CD4-positive, alpha-beta T cell treated with Interleukin-10 for 1 hour (primary cell): ENCODE measurements at places on chromosomes 4 and X.

DNA sequence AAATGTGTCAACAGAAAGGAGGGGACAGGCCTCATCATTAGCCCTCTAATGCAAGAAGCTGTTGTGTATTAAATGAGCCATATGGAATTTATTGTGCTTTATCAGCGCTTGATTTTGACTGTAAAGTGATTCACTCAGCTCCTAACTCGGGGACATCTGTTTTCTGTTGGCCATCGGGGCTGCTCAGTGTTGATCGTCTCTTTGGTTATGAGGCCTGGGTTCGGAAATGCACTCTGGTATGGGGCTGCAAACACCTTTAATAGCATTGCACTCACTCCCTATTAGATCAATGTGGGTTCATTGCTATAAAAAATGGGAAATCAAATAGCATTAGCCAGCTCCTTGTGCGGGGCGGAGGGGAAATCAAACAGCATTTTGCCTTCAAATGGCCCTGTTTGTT lies 6.4 kb downstream of the ARX start:
- no peak for DNase-seq

DNA sequence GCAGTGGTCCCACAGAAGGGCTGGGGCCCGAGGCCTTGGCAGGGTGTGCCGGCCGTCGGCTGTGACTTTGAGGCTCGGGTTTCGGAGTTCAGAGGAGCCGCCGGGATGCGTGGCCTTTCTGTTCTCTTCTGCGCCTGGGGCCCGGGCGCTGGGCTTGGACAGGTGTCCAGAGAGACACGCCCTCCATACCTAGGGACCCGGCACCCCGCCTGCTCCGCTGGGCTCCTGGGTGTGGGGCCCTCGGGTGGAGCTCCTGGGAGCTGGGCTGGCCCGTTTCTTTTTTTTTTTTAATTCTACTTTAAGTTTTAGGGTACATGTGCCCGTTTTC lies 11.3 kb downstream of the FGFRL1 start:
- DNase-seq: no peak

DNA sequence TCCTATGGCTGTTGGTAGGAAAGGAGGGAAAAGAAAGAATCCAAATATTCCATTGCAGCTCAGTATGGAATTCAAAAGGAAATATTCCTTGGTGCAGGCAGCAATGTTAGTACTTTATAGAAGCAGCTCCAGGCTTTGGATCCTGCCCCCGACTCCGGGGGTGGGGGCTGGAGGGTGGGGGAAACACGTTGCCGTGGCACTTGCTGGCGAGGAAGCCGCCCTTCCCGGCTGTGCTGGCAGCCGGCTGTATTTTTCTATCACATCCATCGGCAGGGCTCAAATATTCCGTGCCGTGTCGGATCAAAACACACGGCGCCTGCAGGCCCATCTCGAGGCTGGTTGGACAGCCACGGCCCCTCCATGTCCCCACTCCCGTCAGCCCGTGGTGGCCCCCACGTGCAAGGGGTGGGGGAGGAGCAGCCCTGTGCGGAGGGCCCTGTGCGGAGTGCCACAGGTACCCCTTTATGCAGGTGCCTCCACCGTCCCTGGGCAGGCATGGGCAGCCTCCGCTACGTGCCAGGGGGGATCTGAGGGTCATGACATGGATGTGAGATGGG lies 5.8 kb downstream of the ADRA2C start:
- no peak for DNase-seq

GRCh38 chr4:120694973-120695372 lies 227.6 kb downstream of the PRDM5 start:
- no peak for DNase-seq

DNA sequence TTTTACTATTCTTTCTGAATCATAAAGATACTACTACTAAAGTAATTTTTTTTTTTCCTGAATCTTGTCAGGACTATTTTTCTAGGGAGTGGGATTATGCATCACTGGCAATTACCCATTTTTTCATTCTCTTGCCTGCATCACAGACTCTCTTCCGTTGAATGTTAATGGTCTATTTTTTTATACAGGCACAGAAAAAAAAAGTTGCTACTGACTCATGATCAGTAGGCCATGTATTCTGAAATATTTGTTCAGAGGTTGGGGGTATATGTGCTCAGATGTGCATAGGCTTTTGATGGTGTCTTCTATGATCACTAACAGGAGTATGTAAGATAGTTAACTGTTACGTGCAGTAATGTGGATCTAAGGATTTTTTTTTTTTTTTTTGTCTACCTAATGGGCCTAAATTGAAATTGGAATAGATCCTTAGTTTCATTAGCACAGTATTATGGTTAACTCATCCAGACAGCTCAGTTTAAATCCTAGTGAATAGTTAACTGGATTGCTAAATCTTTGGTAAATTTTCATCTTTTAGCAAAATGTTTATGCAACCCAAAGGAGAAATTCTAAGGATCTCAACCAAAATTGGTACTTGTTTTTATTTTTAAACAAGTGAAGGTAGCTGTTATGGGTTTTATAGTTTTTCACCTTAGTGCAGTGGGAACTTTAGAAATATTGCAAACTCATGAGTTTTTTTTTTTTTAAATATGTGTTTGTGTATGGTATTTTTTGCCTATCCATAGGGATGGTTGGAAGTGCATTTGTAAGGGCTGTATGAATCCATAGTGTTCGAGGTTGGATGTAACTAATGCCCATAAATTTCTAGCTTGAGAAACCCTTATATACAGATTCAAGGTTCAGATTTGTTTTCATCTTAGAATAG lies 12.1 kb downstream of the BMP2K start:
- DNase-seq: no peak

- DNase-seq: no peak
Observed at GRCh38 chrX:129144172-129145038, 378.9 kb downstream of the SMARCA1 start.

DNA sequence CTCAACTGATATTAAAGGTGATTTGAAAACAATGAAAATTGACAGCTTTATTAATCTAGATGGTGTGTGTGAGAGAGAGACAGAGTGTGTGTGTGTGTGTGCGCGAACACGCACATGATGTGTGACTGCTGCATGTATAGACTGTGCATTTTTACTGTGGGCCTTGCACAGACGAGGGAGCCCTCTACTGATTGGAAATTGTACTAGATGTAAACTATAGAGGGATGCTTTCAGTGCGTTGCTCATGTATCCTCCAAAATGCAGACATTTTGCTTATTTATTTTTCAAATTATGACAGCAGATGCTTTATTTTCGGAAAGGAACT lies 168.4 kb upstream of the GK2 start:
- no peak for DNase-seq

- no peak for DNase-seq
Observed at GRCh38 chrX:25279510-25279909, 263.7 kb upstream of the ARX start.

DNA sequence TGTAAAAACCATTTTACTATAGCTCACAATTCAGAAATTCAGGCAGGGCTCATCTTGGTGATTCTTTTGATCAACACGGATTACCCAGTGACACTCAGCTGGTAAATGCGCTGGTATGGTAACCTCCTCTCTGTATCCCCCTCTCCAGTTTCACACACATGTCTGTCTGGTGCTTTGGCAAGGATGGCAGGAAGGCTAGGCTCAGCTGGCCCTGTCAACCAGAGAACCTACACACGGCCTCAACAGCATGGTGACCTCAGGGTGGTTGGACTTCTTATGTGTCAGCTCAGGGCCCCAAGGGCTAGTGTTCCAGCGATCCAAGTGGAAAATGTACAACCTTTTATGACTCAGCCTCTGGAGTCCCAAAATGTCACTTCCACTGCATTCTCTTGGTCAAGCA lies 55.7 kb upstream of the EOLA2 start:
- no peak for DNase-seq

DNA sequence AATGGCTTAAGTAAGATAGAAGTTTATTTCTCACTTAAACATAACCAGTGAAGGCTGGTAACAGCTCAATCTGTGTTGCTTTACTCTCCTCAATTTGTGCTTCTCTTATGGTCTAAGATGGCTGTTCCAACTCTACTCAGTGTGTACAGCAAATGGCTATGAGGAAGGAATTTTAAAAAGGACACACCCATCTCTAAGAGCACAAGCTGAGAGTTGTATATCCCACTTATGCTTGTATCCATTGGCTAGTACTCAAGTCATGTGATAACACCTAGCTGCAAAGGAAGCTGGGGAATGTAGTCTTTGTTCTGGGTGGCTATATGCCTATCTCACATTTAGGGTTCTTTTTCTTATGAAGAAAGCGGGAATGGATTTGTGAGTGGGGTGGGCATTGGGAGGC lies 63.3 kb downstream of the GPAT3 start:
- DNase-seq: peak; percentile 5

- no peak for DNase-seq
Observed at GRCh38 chr4:123233136-123233768, 163.3 kb upstream of the SPRY1 start.
